ENCODE measurements at places on chromosomes 16 and 17.

DNA sequence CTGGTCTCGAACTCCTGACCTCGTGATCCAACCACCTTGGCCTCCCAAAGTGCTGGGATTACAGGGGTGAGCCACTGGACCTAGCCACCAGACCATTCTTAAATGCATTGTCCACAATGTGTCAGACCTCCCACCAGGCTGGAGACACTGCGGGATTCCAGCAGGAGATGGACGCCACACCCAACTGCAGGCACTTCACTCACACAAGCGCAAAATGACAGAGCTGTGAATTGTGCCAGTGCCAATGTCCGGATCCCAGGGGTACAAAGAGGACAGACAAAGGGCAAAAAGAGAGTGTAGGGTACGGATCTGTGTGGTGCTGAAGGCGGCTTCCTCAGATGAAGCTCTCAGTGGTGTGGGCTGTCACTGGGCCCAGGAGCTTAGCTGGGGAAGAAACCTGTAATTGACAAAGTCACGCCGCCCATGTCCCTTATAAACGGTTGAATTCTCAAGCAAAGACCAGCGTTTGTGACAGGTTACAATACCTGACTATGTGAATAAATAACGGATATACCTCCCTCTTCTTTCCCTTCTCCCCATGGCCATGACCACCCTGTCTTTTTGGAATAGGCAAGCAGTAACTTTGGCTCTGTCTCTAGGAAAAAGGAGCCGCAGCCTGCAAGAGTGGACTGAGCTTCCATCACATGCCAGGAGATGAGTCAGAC, 40.0 kb downstream of the HS3ST3A1 start:
- DNase-seq = no peak

DNA sequence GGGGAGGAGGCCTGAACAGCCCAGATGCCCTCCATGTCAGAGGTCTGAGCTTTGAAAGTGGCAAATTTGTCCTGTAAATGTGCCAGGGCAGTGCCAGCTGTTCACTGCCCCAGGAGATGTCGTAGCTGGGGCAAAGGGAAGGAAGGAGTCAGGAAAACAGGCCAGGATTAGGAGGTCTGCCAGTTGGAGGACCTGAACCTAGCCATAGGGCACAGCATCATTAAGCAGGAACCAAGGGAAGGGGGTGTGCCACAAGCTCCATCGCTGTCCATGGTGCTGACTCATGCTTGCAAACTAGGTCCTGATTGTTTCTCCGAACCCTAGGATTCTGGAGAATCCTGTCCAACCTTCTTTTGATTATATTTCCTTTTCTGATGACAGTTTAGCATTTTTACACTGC, 124.2 kb downstream of the TMEM132E start:
- no peak for DNase-seq

GRCh38 chr16:80120899-80121521, 419.8 kb upstream of the DYNLRB2 start:
- no peak for DNase-seq

- DNase-seq = no peak
These were observed 9.6 kb upstream of the LPCAT2 start for GRCh38 chr16:55499281-55499680.

GRCh38 chr17:49471089-49471683, 23.9 kb upstream of the NGFR start:
- no peak for DNase-seq

DNA sequence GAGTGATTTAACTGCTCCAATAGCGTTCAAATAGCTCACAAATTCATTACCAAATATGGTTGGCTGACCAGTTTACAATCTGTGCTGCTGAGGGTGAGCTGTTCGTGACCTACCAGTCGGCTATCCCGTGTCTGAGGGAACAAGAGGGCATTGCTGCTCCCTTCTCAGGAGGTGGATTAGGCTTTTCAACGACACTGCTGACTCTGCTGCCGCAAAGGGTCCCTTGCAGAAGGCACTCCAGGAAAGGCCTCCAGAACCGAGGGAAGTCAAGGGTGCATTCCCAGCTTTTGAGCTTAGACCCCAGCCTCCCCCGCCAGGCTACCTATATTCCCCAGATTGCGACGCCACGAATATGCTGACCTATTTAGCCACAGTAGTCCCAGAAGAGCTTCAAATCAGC, 32.3 kb downstream of the GJC1 start:
- DNase-seq = no peak

- no peak for DNase-seq
These were observed 88.2 kb upstream of the CACNG5 start for GRCh38 chr17:66746736-66747135.

GRCh38 chr16:84605339-84605848, 12.5 kb downstream of the COTL1 start:
- no peak for DNase-seq

GRCh38 chr16:2447920-2448583, 11.9 kb upstream of the TEDC2 start:
- no peak for DNase-seq

GRCh38 chr17:10633738-10634379, 23.2 kb downstream of the MYH3 start:
- DNase-seq = no peak

DNA sequence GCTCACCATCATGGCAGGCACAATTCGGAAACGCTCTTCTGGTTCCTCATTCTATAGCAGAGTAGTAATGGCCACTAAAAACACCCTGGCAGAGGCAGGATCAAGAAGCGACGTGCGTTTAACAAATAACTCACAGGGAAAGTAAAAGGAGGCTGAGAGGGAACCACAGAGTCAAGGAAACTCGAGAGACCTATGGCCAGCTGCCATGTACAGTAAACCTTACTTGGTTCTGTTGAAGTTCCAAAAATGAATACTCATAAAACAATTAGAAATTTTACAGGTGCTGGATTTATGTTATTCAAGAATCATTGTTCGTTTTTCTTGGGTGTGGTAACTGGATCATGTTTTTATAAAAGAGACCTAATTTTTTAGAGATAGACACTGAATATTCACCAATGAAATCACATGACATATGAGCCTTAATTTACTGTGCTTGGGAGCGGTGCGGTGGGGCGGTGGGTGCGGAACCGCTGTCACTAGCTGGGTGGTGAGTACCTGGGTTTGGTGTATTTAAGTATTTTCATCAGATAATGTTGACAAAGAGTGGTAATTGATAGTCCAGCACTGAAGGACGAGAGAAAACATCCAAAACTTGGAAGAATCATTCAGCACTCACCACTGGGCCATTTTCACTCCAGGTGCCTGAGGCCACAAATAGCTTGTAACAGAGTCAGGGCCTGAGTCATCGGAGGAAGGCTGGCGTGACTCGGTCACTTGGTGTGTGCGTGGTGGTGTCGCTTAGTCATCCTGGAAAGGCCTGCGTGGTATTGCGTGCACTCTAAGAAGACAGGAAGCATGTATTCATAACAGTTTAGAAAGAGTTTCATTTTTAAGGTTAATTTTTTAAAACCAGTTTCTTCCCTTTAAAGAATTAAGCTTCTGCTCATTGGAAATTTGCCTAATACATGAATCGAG, 135.4 kb upstream of the CHMP6 start:
- no peak for DNase-seq

- no peak for DNase-seq
These were observed at the start of gene CCL3 for GRCh38 chr17:36089888-36090836. Gene CCL3 (minus strand): TSS chr17:36090143. CDS start chr17:36090058, 85 bp downstream.

DNA sequence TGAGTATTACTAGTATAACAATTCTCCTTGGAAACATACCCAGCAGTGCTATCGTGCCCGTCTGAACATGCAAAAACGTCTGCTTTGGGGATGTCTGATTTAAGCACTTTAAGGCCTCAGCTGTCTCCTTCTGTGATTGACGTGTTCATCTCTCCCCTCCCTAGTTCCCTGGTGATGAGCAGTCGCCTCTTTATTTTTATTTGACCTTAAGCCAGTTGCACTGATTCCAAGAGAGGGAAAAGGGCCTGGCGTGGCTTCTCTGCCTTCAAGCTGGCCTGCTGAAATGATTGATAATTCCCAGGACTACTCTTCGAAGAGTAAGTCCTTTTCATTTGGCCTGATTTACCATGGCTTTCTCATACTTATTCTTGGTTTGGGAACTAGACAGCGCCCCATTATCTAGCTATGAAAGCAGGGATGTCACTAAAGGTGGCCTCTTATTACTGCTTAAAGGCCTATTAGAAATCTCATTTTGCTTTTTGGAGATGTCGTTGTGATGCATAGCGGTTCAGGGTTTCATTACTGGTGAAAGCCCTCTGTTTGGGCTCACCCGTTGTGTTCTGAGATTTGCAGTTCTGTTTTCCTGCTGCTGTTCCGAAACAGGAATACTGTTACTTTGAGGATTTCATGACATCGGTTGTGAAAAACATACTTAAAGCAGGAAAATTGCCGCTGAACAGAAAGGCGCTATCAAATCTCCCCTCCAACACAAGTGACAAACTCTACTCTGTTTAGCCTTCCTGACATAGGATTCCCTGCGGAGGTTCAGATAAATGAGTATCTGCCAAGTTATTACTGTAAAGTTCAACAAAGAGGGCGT, 65.5 kb downstream of the IQCK start:
- DNase-seq = no peak

- no peak for DNase-seq
These were observed 6.6 kb downstream of the KRT222 start for GRCh38 chr17:40658396-40658795.

GRCh38 chr17:7626956-7627249, 718 bp downstream of the SAT2 start:
- DNase-seq = no peak

DNA sequence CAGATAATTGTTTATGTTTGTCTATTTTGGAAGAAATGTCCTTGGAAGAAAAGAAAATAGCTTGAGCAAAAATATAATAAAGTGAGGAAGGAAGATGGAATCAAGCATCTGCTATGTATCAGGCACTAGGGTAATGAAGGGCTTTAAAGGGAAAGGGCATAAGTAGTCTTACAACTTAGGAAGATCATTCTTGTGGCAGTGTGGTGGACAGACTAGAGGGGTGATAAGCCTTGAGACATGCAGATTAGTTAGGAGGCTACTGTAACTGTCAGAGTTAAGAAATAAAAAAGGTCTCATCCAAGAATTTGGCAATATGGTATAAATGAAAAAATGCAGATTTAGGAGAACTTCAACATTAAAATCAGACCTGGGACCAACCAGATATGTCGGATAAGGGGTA, 14.9 kb downstream of the FAM222B start:
- DNase-seq = no peak

- peak; percentile 26 for DNase-seq
These were observed 76.9 kb downstream of the RAI1 start for GRCh38 chr17:17757956-17758845.

Data from NCI-H187 (cell line).